ENCODE measurements at places on chromosomes 6 and 20. TPM values are rescaled to one million over a fixed set of nuclear protein-coding genes. Genes with fewer than 3 reads are reported as not detected.

The LRRN4 gene
- total RNA-seq = not detected

The PXDC1 gene
- total RNA-seq = 18.9 TPM

The NOX3 gene
- total RNA-seq = not detected

The IL17F gene
- total RNA-seq = not detected

The SLC17A3 gene
- total RNA-seq = 1.1 TPM

The C6orf52 gene
- total RNA-seq = 1.1 TPM

The ANKEF1 gene
- 7.8 TPM for total RNA-seq

The LKAAEAR1 gene
- 1.3 TPM for total RNA-seq

The SOX18 gene
- total RNA-seq = 1.9 TPM

The MYT1 gene
- total RNA-seq = 0.30 TPM

The SMLR1 gene
- not detected for total RNA-seq

The C6orf15 gene
- not detected for total RNA-seq

The SEL1L2 gene
- total RNA-seq = not detected

The COL9A3 gene
- total RNA-seq = 0.54 TPM
